ENCODE measurements at places on chromosomes 3 and 15. TPM values are rescaled to one million over a fixed set of nuclear protein-coding genes. Genes with fewer than 3 reads are reported as not detected.

Gene MORC1
- not detected for total RNA-seq

Gene GRM2
- total RNA-seq: 3.9 TPM

Gene LINGO1
- total RNA-seq: 9.5 TPM

- no peak overlapping the region for H3K4me3 ChIP-seq
- no peaks in the 10 kb centered on the region for H3K4me1 ChIP-seq
- no peak for DNase-seq
- H3K27ac ChIP-seq: no peak overlapping the region
- no peaks in the 10 kb centered on the region for H3K36me3 ChIP-seq
These were observed 14.8 kb downstream of the HOMER2 start for GRCh38 chr15:82937712-82938058.

DNA sequence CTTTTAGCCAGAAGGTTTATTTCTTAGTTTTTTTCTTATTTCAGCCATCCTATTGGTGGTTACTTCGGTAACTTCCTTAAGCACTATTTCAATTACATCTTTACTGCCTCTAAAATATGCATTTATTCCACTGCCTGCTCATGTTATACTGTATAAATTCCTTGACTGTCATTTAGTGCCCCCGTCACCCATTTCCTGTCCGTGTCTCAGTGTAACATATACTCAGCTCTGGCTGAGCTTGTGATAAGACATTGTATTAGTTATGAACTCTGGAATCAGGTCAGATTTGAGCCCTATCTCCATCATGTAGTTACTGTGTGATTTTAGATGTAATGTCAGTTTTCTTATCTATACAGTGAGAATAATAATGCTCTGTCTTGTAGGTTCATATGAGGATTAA lies 24.2 kb downstream of the PIAS1 start:
- no peaks in the 10 kb centered on the region for H3K27me3 ChIP-seq
- no peaks in the 10 kb centered on the region for H3K36me3 ChIP-seq
- no peak overlapping the region for H3K4me3 ChIP-seq
- no peak overlapping the region for H3K27ac ChIP-seq

DNA sequence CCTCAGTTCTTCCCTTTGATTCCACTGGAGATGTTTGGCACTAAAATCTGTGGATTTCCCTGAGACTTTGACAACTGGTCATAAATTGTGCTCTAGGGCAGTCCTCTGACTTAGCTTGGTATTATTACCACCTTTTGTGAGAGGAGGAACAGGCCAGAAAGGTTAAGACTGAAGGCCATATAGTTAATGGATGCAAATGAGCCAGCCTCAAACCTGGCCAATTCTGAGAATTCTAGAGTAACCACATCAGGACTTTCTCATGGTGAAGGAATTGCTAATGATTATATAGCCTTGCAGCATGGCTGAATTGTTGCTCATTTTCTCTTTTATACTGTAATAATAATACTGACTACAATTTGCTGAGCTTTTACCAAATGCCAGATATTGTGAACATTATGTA lies 162.5 kb downstream of the CADPS start:
- no peak overlapping the region for H3K27ac ChIP-seq
- no peaks in the 10 kb centered on the region for H3K4me1 ChIP-seq
- H3K4me3 ChIP-seq: no peak overlapping the region
- DNase-seq: no peak
- no peaks in the 10 kb centered on the region for H3K27me3 ChIP-seq
- no peaks in the 10 kb centered on the region for H3K36me3 ChIP-seq

- no peaks in the 10 kb centered on the region for H3K27me3 ChIP-seq
- DNase-seq: peak; percentile 38
- no peaks in the 10 kb centered on the region for H3K36me3 ChIP-seq
- no peaks in the 10 kb centered on the region for H3K4me1 ChIP-seq
- no peak overlapping the region for H3K4me3 ChIP-seq
- peak overlapping the region; percentile 51 for H3K27ac ChIP-seq
These were observed 391.3 kb downstream of the TIGIT start for GRCh38 chr3:114685161-114685560.

DNA sequence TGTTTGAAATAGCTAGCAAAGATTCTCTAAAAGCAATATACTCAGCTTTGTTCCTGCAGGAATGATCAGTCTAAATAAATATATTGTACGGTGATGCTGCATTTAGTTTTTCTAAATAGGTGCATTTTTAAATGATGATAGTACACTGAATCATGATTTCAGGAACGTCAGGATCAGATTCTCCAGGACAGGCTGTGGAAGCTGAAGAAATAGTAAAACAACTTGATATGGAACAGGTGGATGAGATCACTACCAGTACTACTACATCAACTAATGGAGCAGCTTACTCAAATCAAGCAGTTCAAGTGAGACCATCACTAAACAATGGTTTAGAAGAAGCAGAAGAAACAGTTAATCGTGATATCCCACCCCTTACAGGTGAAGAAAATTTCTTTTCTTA lies 46.3 kb upstream of the EIF3J start:
- no peak overlapping the region for H3K27ac ChIP-seq
- H3K27me3 ChIP-seq: no peaks in the 10 kb centered on the region
- H3K4me1 ChIP-seq: no peaks in the 10 kb centered on the region
- H3K36me3 ChIP-seq: peaks cover 70% of the 10 kb centered on the region
- no peak for DNase-seq

DNA sequence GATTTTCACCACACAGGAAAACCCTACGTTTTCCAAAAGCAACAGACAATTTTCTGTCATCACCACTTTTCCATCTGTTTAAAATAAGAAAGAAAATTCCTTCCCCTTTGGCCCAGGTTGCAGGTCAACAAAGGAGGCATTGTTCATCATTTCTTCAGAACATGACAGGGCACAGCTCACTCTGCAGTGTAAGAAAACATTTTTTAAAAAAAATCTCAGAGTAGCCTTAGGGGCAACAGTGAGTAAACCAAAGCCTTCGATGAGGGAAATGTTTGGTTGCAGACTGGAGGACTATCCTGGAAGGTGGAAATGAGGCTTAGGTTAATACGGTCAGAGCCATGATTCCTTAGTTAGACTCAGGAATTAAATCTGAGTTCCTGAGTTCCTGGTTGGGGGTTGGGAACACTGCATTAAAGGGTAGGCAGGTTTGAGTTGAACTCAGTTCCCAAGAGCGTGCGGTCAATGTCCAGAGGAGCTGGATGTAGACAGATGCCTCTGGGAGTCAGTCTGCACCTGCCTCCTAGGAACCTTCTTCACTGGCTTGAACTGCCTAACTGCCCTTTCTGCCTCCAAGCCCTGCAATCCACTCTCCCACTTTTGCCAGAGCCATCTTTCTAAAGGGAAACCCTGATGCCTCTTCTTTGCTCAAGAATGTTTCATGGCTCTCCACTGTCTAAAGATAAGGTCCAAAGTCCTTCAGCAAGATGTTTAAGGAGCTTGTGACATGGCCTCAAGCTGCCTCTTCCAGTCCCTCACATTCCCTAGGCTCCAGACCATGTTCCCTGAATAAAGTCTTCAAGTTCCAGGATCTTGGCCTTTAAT lies 3.3 kb upstream of the HES1 start:
- peaks cover 7% of the 10 kb centered on the region for H3K4me1 ChIP-seq
- no peak for DNase-seq
- H3K27ac ChIP-seq: no peak overlapping the region
- no peaks in the 10 kb centered on the region for H3K36me3 ChIP-seq
- no peak overlapping the region for H3K4me3 ChIP-seq
- H3K27me3 ChIP-seq: peaks cover 12% of the 10 kb centered on the region

DNA sequence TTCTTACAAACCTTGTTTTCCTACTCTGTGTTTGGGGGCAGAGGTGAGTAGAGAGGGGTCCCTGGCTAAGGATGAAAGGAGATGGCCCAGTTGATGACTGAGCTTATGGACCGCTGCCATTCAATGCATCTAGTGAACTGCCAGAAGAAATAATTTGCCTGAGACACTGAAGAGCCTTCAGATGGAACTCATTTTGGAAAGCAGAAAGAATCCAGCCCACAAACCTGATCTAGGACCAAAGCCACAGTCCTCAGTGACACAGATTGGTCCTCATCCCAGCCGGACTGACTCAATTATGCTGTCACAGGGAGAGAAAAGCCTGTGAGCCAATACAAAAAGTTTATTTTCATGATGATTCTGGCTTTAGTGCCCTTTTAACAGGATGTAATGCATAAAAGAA lies 82.7 kb downstream of the CD47 start:
- no peak overlapping the region for H3K4me3 ChIP-seq
- DNase-seq: no peak
- peaks cover 14% of the 10 kb centered on the region for H3K4me1 ChIP-seq
- H3K27ac ChIP-seq: no peak overlapping the region
- peaks cover 64% of the 10 kb centered on the region for H3K27me3 ChIP-seq

DNA sequence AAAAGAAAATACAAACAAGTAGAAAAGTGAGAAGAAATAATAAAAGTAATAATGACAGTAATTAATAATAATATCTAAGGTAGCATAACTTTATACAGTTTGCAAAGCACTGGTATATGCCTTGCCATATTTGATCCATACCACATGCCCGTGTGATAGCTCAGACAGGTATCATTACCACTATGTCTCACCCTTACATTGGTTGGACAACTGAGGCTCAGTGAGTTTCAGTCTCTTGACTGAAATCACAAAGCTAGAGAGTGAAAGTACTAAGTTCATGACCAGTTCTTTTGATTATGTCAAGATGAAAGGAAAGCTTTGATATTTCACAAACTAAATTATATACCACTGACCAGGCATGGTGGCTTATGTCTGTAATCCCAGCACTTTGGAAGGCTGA lies 408.9 kb downstream of the GAP43 start:
- no peak overlapping the region for H3K4me3 ChIP-seq
- no peak overlapping the region for H3K27ac ChIP-seq
- no peaks in the 10 kb centered on the region for H3K4me1 ChIP-seq
- H3K36me3 ChIP-seq: no peaks in the 10 kb centered on the region

- DNase-seq: no peak
- H3K27ac ChIP-seq: no peak overlapping the region
- no peaks in the 10 kb centered on the region for H3K27me3 ChIP-seq
These were observed 12.3 kb upstream of the CTDSPL start for GRCh38 chr3:37849146-37849923.

- no peaks in the 10 kb centered on the region for H3K36me3 ChIP-seq
- H3K27me3 ChIP-seq: no peaks in the 10 kb centered on the region
- no peak overlapping the region for H3K4me3 ChIP-seq
- no peak for DNase-seq
- H3K4me1 ChIP-seq: no peaks in the 10 kb centered on the region
- no peak overlapping the region for H3K27ac ChIP-seq
These were observed 260.1 kb upstream of the ARL6 start for GRCh38 chr3:97504463-97504862.

DNA sequence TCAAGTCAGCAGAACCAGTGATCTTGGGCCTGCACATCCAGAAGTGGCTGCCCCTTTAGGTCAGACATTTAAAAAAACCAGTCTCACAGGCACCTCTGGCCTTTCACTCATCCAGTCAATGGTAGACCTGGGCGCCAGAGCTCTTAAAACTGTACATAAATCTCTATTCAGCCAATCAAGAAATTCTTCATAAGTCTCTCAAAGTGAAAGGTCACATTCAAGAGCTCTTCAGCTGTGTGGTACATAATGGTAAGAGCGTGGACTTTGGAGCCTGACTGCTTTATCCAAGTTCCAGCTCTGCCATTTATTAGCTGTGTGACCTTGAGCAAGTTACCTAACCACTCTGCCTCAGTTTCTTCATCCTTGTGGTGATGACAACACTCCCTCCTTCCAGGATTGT lies 22.3 kb upstream of the MORF4L1 start:
- DNase-seq: no peak
- no peaks in the 10 kb centered on the region for H3K27me3 ChIP-seq
- peak overlapping the region; percentile 80 for H3K27ac ChIP-seq
- H3K36me3 ChIP-seq: no peaks in the 10 kb centered on the region

GRCh38 chr3:134059671-134060560 lies 30.2 kb upstream of the SLCO2A1 start:
- DNase-seq: peak; percentile 37
- H3K36me3 ChIP-seq: no peaks in the 10 kb centered on the region

DNA sequence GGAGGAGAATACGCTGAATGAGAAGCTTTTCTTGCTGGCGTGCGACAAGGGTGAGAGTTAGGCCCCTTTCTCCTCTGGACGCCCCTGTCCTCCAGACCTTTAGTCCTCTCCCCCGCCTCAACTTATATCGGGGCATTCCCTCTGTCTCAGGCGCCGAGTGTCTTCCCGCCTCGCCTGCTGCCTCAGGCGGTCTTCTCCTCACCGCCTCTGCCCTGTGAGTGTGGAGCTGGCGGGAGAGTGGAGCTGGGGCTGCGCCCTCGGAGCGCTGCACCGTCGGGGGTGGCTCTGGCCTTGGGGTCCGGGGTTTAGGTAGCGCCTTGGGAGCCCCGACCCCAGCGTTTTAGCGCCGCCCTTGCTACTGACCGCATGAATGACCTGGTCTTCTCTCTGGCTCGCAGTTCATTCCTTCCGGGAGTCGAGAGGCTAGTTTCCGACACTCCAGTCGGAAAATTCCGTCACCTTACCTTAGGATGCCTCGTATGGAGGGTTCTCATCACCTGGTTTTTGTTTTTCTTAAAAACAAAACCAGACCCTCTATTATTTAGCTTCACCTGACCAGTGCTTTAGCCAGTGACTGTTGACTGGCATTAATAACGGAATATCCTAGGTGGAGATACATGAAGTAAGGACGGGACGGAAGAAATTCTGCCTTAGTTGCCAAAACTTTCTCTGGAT lies 985 bp downstream of the TRPC1 start:
- H3K36me3 ChIP-seq: no peaks in the 10 kb centered on the region
- peak; percentile 90 for DNase-seq
- peak overlapping the region; percentile 98 for H3K27ac ChIP-seq

DNA sequence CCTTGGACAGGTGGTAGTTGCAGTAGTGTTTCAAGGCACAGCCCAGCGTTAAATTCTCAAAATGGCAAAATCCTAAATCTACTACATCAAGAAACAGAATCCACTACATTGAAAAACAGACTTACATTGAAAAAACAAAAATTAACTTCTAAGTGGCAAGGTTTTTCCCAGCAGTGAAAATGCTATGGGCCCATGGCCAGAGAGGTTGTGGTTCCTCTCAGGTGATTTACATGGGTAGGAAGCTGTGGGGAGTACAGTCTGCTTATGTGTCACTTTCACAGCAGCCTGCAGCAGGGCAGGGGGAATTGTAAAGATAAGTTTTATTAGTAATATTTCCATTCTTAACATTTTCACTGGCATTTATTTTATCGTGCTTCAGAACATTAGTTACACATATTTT lies 24.9 kb downstream of the TTC14 start:
- H3K27me3 ChIP-seq: no peaks in the 10 kb centered on the region
- H3K4me1 ChIP-seq: no peaks in the 10 kb centered on the region
- no peak overlapping the region for H3K27ac ChIP-seq
- no peak for DNase-seq
- H3K36me3 ChIP-seq: no peaks in the 10 kb centered on the region

- no peak for DNase-seq
- no peaks in the 10 kb centered on the region for H3K4me1 ChIP-seq
- H3K36me3 ChIP-seq: peaks cover 5% of the 10 kb centered on the region
- H3K4me3 ChIP-seq: no peak overlapping the region
These were observed 23.4 kb downstream of the GTF2E1 start for GRCh38 chr3:120765830-120766493.

GRCh38 chr3:146705225-146705624 lies 100.1 kb upstream of the PLSCR5 start:
- H3K27ac ChIP-seq: no peak overlapping the region
- H3K4me3 ChIP-seq: no peak overlapping the region
- H3K27me3 ChIP-seq: no peaks in the 10 kb centered on the region

Measured in endodermal cell (in vitro differentiated cells).